ENCODE measurements at places on chromosomes 12 and 14.

GRCh38 chr12:77388445-77389265, 323.3 kb upstream of the E2F7 start:
- no peak for DNase-seq

DNA sequence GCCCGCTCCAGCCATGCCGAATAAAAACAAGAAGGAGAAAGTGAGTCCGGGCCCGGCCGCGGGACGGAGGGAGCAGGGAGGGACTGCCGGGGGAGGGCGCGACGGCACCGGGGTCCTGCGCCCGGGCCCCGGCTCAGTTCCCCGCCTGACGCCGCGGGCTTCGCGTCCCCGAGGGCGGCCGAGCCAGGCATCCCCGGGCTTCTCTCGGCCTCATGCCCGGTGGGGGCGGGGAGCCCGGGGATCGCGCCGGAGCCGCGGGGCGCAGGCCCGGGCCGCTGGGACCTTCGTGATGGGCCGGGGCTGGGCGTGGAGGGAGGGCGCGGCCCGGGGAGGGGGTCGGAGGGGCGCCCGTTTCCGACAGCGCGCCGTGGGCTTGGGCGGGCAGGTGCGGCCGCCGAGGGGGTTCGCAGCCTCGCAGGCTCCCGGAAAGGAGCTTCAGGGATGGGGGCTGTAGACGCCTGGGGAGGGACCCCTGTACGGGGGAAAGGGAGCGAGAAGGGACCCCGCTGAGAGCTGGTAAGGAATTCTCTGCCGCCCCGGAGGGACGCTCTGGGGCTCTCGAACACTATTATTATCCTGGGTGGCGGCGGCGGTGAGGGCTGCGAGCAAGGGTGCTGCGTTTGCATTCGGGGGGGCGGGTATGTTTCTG, 496 bp downstream of the PPP2R5C start:
- peak; percentile 42 for DNase-seq

GRCh38 chr12:82593143-82593542, 93.6 kb upstream of the TMTC2 start:
- DNase-seq, result no peak

DNA sequence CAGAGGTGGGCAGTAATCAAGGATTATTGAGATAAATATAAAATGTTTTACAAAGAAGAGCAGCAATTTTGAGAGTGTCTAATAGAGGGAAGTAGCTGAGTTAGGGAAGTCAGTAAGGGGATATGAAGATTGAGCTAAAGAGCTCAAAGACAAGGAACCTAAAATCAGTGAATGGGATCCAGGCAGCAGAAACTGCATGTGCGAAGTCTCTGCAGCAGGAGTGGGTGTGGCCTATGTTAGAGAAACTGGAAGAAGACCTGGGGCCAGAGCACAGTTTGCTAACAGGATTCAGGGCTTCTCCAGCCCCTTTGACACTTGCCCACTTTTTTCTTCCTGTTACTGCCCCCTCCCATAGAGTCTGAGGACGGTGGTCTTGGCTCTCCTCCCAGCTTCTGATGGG, 36.3 kb upstream of the PLXNC1 start:
- no peak for DNase-seq

DNA sequence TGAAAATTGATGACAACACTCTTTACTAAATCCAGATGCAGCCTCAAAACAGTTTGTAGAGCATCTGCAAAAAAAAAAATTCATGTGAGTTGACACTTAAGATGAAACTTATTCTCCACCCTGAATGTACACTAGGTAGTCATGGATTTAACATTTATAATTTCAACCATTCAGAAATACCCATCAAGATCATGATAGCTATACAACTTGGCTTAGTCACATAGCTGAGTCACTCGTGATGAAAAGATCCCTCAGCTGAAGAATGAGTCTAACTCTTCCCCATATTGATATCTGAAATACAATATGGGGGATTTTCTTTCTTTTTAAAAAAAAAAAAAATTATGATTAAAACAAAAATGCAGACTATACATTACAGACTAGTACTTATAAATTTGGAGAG, 104.8 kb upstream of the PLEKHG7 start:
- peak; percentile 32 for DNase-seq

GRCh38 chr12:68180792-68181744, 21.5 kb upstream of the IFNG start:
- no peak for DNase-seq

- DNase-seq, result no peak
Observed at GRCh38 chr14:20782280-20782890, 1.3 kb downstream of the RNASE6 start.

GRCh38 chr12:10358131-10358530, 31.7 kb downstream of the KLRK1 start:
- no peak for DNase-seq

- no peak for DNase-seq
Observed at GRCh38 chr12:62643486-62643885, 176.9 kb downstream of the MON2 start.

GRCh38 chr14:69650948-69651369, 39.6 kb downstream of the SUSD6 start:
- no peak for DNase-seq

DNA sequence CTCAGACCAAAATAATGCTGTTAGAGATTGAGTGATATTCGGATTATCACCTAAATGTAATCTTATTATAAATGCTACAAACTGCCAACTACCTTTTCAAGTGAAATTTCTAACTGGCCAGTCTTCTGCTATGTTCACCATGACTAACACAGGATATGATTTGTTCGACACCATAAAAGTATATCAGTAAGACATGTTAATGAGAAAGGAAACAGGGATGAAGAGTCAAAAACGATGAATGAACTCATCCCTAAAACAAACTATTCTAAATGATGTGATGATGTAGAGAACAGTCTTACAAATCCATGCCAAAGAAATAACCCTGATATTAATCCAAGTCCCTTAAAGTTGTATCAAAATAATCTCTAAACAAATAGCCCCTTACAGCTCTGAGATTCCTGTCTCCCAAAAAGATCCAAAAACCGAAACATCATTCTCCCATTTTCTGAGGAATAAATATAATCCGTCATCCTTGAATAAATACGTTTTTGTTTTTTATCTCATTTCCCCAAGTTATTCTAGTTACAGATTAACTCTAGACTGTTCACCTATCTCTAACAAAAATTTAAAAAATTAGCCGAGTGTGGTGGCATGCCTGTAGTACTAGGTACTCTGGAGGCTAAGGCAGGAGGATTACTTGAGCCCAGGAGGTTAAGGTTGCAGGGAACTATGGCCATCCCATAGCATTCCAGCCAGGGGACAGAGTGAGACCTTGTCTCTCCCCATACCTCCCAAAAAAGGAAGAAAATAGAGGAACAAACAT, 9.1 kb downstream of the SCAF11 start:
- DNase-seq, result no peak

GRCh38 chr14:34685819-34686428, 28.5 kb downstream of the CFL2 start:
- no peak for DNase-seq
